ENCODE measurements at places on chromosomes 13 and 19.

DNA sequence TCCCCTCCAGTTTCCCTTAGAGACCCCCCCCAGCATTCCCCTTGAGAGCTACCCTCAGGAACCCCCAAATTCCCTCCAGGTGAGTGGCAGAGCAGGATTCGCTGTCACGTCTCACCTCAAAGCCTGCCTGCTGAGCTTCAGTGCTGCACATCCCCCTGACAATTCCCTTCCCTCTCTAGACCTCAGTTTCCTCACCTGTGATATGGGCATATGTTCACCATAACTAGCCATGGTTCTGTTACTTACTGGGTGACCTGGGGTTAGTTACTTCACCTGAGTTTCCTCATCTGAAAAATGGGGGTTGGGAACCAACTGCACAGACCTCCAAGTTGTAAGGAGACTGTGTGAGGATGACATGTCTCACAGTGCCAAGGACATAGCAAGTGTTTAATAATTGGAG is 75.5 kb downstream of the RYR1 start:
- no peak for DNase-seq

DNA sequence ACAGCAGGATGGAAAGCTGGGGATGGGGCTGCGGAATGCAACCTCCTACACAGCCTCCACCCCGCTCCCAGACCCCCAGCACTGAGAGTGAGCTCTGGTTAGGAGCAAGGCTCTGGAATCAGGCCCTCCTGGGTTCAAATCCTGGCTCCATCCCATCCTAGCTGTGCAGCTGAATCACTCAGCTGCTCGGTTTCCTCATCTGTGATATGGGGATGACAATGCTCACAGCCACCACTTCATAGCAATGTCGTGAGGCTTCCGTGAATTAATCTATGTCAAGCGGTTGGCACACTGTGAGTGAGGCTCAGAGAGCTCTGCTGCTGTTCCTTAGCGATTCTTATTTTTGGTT is 538 bp downstream of the ACP7 start:
- DNase-seq = no peak

DNA sequence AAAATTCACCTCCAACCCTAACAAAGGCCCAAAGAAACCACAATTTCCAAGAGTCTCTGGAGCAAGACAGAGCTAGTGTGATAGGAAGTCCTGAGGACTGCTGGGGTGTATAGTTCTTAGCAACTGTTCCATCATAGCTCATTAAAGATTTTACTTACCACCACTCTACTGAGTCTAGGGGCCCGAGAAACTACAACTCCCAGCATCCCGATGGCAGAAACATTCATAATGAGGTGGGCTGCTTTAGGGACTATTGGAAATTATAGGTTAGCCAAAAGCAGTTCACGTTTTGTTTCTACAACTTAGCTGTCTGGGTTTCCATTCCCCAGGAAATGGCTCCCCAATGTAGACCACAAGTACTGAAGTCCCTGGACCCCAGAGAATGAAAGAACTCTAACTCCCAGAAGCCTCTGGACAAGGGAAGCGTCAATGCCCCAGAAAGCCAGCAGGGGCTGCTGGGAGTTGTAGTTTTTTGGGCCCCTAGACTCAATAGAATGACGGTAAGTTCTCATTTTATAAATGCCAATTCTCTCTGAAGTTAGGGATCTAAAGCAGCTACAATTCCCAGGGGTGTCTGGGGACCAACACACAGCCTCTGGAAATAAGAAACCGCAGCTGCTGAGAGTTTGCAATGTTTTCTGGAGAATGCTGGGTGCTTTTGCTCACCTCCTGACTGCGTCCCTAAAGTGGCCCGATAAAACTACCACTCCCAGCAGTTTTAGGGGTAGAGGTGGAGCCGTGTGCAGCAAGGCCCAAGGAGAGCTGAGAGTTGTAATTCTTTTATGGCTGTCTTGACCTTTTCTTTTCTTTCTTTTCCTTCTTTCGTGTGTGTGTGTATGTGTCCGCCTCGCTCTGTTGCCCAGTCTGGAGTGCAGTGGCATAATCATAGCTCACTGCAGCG is 11.1 kb downstream of the FTL start:
- no peak for DNase-seq

- no peak for DNase-seq
Observed at GRCh38 chr19:480016-480855, 16.1 kb upstream of the MADCAM1 start.

GRCh38 chr13:24134231-24134630 is 26.3 kb upstream of the SPATA13 start:
- DNase-seq = no peak

DNA sequence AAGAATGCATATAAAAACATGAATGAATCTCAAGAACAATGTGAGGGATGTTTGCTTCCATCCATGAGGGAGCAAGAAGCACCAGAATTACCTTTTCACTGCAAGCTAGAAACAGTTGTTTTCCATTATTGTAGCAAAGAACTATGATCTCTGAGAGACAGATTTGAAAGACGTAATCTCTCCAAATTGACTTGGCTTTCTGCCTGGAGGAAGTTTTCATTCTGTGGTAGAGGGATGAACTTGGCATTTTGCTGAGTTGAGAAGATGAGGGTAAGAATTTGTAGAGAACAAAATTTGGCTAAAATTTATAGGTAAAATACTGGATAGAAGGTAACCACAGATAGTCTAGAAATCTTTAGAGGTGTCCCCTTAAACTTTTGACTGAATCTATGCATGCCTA is 496.8 kb downstream of the TDRD3 start:
- DNase-seq = no peak

DNA sequence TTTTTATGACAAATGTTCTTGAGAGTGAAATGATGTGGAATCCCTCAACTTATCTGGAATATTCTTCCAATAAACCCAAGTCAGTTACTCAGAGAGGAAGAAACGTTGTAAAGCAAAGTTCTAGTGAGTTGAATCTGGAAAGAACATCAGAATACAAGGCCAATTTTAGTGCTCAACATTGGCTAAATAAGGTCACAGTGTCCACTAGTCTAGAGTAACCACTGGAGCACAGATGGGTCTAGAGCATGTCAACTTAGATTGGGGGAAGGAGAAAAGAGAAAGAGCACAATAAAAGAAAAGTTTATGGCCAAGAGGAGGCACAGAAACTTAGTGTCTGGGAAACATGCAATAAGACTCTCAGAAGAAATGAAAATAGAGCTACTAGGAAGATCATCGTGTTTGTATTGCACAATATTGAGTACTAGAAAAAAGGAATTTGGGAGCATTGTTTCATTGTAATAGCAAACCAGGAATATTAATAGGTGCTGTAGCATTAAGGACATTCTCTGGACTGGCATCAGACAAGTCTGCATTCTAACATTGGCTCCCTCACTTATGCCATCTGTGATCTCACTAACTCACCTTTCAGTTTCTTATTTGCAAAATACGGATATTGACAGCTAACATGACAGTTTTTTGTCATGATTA is 1318.5 kb downstream of the PCDH9 start:
- DNase-seq = no peak
